Activated T-helper 1 cell treated with anti-CD3 and anti-CD28 coated beads, Interleukin-2, amount 50 U/mL, for 16 hours (primary cell): ENCODE measurements at places on chromosomes 3 and 15.

DNA sequence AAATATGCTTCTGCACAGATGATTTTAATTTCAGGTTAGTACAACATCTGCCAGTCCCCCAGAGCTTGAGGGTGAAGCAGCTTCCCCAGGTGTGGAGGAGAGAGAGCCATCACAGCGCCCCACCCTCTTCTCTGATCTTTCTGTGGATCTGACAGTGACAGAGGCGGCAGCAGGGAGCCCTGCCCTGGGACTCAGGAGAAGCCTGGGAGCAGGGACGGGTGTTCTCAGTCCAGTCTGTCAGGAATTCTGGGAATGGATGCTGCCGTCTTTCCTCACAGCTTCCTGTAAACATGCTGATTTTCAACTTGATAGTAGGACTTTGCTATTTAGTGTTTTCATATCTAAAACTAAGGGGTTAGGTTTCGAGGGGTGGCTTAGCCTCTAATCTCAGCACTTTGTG lies 11.4 kb upstream of the RAB8B start:
- DNase-seq = no peak

DNA sequence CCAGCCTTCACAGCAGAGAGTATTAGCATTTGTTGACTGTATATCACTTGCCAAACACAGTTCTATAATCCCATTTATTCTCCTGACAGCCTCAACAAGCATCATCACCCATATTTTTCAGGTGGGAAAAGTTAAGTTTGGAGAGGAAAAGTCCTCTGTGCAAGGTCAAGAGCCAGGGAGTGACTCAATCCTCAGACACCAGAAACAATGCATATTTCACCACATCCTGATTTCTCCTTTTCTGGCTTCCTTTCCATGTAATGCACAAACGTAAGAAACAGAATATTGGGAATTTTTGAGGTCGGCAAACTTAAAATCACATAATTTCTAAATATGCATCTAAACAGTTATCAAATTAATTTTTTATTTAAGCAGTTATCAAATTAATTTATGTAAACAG lies 116.0 kb upstream of the GADL1 start:
- no peak for DNase-seq

DNA sequence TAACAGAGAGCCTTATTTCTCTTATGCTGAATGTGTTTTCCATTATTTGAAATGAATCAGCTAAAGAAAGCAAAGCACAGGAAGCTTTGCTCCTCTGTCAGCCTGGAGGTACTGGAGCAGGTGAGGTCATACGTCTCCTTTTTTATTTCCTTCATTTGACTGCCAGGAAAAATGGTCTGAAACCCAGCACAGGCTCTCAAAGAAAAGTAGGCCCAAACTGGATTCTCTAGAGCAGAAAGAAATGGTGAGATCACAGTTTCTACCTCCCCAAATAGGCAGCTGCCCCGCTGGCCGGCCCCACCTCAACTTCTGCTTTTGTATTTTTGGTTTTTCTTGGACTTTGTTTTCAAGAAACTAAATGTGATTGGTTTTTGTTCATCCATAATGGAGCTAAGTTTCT lies 95.1 kb downstream of the RPL39L start:
- DNase-seq = no peak

GRCh38 chr3:147652651-147653366 lies 243.6 kb downstream of the ZIC1 start:
- no peak for DNase-seq

GRCh38 chr3:141403576-141403975 lies 35.3 kb downstream of the ZBTB38 start:
- DNase-seq = no peak

DNA sequence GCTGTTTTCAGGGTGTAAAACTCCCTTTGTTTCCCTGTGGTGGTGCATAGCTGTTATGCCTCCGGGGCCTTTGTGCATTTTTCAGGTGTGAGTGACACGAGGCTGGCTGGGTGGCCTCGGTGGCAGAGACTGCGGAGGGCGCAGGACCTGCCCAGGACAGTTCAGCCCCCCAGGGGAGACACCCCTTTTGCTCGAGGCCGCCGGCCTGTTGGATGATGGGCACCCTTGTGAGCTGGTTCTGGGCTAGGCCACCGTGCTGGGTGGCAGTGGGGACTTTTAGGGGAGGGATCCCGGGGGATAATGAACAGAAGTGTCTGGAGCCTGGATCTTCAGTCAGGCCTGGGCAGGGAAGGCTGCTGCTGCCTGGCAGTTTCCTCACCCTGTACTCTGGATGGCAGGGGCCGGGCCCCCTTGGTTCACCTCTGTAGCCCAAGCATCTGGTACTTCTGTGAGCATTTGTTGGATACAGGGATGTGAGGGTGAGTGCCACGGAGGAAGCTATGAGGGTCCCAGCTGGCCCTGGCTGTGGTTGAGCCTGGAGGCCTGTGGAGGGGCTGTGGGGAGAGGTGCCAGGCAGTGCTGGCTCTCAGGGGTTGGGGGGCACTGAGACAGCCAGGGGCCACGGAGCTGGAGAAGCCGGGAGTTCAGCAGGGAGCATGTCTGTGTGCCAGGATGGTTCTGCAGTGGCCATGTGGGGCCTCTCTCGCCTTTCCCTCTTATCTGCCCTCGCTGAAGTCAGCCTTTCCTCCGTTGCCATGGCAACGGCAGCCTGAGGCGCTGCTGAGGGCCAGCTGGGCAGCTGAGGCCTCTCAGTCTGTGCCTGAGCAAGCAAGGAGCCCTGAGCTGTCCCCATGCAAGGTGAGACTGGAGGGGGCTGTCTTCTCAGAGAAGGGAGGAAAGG lies 49.0 kb downstream of the KY start:
- no peak for DNase-seq

- DNase-seq = no peak
These were observed 61.7 kb downstream of the FSIP1 start for GRCh38 chr15:39720621-39721611.

DNA sequence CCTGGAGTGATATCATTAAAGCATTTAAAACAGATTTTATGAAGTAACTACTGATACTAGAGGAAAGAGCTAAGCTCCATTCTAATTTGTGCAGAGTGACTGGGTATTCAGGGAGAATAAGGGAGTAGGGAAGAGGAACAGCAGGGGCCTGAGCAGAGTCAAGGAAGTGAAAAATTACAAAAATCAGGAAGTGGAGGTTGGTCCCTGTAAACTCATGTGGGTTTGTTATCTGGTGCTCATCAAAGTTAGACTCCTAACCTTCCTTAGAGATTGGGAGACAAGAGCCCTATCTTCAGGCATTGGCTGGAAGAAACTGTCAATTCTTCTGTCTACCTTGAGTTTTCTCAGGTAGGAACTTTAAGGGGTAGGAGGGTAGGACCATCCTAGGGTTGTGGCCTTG lies 82.5 kb downstream of the NEK11 start:
- no peak for DNase-seq

- DNase-seq = no peak
These were observed 15.2 kb downstream of the RAB11A start for GRCh38 chr15:65884511-65884910.

- no peak for DNase-seq
These were observed 805 bp upstream of the RGMA start for GRCh38 chr15:93089727-93090305.

DNA sequence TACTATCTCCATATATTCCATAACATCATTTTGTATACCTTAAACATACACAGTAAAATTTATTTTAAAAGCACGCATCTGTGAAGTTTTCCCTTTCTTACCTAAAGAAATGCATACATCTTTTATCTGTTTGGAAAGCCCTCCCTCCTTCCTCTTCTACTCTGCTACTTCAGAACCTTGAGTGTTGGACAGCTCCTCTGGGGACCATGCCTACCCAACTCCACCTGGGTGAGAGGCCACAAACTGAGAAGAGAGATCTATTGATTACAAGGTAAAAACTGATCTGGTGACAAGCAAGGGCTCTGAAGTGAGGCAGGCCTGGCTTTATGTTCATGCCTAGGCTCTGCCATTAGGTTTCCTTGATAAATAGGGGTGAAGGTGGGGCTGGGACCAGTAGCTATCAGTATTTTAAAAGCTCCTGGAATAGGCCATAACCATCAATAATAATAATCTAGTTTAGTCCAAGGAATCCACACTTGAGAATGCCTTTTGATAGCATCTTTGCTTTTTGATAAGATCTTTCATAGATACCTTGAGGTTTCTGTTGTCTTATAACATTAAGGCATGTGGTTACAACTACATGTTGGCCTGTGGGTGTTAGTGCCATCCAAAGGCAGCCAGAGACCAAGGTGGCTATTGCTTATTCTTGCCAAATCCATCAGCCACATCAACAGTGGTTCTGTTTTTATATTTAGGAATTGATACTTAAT lies 148.8 kb downstream of the KCNMB2 start:
- no peak for DNase-seq

DNA sequence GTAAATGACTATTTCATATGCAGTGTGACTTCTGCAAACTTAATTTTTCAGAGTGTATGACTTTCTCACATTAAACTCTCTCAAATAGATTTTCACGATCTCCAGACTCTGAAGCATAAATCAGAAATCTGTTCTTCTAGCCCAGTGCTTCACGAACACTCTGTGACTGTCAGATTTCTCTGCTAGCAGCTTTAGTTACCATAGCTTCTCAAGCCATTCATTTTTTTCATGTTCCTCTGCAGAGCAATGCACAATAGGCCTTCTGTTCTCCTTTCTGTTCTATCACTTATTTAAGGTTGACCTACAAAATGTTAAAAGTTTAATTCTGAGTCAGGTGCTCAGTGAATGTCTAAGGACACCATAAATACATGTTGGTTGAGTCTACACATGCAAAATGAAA lies 1102.2 kb downstream of the TUSC7 start:
- no peak for DNase-seq

- no peak for DNase-seq
These were observed 14.6 kb downstream of the ADAM10 start for GRCh38 chr15:58734859-58735258.

GRCh38 chr15:38150148-38150547 lies 102.5 kb upstream of the SPRED1 start:
- no peak for DNase-seq

GRCh38 chr3:77354958-77355357 lies 315.1 kb downstream of the ROBO2 start:
- DNase-seq = no peak

- DNase-seq = no peak
These were observed 3.9 kb downstream of the MAPKAPK3 start for GRCh38 chr3:50620820-50621219.

GRCh38 chr3:17799312-17799711 lies 56.9 kb upstream of the TBC1D5 start:
- no peak for DNase-seq

GRCh38 chr3:133213937-133214336 lies 175.7 kb downstream of the TMEM108 start:
- no peak for DNase-seq

DNA sequence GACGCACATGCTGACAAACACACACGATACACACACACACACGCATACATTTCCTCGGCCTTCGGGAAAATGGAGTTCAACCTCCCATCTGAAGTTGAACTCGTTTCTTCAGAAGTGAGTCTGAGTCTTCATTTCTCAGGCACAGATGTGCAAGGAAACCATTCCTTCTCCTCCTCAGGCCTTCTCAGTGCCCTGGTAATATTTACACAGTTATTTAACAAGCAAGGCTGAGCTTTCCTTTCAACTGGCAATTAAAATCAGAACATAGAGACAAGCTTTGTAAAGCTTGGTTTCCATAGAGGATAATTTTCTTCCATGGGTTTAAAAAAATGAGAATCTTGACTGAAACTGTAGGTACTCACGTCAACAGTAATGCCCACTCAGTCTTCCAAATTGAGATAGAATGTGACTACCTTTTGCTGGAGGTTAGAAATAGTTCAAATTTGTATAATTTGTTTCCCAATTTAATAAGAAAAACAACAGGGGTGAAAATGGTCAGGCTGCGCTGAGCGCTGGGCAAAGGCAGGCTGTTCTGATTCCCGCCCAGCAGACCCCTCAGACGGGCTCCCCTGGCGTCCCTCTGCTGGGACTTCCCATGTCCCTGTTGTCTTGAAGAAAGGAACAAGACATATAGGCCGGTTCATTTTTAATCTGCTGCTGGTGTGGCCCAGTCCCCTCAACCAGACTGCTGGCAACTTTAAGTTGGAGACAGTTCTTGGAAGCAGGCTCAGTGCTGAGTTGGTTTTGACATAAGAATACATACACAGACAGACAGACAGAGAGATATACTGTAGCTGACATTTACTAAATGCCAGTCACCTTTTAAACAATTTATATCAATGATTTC lies 174.3 kb downstream of the XXYLT1 start:
- DNase-seq = no peak

DNA sequence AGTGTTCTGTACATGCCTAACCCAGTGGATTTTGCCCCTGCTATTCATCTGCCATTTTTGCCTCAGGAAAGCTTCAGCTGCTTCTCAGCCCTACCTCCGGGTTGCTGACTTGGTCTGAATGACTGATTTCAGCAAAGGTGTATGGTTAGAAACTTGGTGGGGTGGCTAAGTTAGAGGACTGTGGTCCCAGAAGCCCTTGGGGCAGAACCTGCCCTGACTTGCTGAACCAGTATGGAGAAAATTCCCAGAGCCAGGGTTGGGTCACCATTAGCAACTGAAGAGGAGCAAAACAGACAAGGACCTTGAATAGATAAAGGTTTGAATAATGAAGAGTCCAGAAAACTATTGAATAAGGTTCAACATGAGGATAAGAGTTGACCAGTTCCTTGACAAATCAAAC lies 6.1 kb upstream of the WWTR1 start:
- no peak for DNase-seq

DNA sequence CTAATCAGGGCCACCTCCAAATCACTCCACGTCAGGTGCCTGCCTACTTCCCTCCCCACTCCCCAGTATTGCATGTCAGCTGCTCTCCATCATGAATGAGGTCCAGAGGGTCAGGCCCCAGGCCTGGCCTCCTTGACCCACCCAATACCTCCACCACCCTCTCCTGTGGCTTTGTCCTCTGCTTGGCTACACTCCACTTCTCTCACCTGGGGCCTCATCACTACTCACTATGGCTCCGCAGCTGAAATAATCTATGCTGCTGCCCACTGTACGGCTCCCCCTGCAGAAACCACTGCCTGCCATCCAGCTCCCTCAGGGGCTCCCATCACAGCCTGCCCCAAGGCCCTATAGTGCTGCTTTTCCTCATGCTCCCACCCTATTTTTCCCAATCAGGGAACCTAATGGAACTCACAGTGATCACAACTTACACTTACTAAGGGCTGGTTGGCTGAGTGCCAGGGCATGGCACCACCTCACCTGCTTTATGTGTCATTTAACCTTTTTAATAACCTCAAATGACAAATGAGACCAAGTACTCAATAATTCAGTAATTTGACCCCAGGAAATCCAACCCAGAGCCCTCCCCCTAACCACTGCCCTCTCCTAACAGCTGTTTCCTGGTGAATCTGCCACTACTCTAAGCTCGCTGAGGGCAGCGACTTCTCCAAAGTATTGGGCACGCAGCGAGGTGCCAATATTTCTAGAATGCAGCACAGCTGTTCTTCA lies 2.3 kb downstream of the GORASP1 start:
- no peak for DNase-seq
